Hematopoietic multipotent progenitor cell treated with erythropoietin and hydrocortisone succinate and interleukin-3 and kit ligand, for 17 days (in vitro differentiated cells): ENCODE measurements at places on chromosomes 6 and 20.

DNA sequence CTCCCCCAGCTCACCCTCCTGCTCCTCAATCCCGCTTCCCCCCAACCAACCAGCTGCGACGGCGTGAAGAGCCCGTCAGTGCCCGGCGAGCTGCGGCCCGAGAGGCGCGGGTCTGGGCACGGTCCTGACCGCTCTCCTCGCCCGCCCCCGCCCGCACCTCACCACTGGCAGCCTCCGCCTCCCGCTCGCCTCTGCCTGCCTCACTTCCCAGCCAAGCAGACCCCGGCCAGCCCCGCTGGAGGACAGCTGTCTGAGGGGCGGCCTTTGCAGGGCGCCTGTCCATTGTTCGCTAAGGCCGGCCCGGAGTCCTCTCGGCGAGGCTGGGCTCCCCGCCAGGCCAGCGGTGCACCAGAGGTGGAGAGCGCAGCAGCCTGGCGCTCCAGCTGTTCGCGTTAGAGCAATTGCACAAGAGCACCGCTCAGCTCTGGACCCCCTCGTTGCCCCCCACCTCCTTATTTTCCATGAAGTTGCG lies 1.3 kb downstream of the SOBP start:
- DNase-seq, result no peak

DNA sequence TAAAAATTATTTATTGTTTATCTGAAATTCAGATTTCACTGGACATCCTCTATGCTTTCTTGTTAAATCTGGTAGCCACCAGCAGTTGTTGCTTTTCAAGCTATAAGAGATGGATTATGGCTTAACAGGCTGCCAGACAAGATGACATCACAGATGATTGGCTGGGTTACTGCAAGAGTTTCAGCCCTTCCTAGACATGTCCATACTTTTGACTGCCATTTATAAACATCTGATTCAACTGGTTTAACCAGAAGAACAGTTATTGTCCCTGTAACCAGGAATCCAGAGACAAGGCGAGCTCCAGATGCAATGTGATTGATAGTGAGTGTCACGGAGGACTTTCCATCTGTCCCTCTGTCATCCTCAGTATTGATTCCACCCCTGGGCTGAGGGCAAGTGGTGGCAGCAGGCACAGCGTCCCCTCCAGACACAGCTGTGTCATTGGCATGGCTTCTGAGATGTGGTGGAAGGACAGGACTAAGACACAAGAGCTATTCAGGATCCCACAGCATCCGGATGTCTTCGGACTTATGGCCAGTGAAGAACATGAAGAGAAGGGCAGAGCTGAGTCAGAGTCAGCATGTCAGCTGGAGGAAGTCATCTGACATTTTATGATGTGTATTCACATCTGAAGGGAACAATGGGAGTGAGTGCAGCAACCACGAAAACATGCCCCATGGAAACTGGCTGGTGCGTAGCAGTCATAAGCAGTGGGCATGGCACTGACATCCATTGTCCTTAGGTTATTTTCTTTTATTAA lies 284.5 kb upstream of the CDYL start:
- DNase-seq, result no peak

DNA sequence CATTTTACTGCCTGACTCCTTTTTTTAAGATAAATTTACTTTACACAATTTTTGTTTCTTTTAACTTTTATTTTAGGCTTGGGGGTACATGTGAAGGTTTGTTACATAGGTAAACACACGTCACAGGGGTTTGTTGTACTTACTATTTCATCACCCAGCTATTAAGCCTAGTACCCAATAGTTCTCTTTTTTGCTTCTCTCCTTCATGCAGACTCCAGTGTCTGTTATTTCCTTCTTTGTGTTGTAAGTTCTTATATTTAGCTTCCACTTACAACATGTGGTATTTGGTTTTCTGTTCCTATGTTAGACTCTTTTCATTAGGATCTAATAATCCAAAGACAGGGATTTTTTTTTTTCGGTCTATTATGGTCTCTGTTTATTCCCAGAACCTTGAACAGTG lies 83.5 kb upstream of the CCN6 start:
- no peak for DNase-seq

DNA sequence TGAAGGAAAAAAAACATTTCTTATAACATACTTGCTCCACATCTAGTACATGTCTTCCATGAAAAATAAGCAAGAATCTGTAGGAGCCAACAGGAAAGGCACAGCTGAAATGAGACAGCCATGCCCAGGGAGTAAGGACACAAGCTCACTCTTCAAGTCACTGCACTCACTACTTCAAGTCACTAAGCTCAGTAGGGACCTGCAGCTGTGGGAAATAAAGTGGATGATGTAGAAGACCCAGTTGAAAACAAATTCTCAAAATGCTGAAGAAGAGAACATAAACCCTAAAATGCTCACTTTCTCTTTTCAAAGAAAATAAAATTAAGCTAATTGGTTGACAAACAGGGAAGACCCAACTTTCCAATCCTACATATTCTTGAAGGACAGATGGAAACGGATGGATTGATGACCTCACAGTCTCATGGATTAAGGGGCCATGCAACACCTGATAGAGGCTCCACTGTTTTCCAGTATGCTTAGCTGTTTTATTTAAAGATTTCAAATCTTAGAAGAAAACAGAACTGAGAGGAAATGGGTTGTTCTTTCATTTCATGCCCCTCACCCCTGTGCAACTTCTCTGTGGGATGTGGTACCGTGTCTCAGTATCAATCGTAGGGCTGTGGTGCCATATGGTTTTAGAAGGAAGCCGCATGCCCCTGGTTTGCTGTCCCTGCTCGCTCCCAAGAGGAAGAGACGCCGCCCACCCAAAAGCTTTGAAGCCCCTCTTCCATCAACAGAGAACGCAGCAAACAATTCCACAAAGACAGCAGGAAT lies 133.3 kb downstream of the WDR27 start:
- no peak for DNase-seq

DNA sequence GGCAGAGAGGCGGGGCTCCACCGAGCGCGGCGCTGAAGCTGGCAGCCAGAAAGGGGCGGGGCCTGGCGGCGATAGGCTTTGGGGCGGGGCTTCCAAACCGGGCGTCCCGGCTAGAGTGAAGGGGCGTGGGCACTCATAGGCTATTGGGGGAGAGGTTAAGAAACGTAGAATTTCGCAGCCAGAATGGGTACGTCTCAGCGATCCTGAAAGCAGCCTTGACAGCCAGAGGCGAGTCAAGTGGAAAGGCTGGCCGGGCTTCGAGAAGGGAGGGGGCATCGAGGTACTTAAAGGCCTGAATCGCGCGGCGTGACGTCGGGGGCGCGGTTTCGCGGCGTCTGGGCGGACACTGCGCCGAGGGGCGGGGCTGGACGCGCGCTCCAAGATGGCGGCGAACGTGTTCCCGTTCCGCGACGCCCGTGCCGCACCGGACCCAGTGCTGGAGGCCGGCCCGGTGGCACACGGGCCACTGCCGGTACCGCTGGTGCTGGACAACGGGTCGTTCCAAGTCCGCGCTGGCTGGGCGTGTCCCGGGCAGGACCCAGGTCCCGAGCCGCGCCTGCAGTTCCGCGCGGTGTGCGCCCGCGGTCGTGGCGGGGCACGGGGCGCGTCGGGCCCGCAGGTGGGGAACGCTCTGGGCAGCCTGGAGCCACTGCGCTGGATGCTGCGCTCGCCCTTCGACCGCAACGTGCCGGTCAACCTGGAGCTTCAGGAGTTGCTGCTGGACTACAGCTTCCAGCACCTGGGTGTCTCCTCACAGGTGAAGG lies at the start of gene ACTR5:
TSS of gene ACTR5 (plus strand) at position 364 of the 764 bp plus-strand sequence. CDS start at position 383, 19 bp downstream.
- peak; percentile 97 for DNase-seq

DNA sequence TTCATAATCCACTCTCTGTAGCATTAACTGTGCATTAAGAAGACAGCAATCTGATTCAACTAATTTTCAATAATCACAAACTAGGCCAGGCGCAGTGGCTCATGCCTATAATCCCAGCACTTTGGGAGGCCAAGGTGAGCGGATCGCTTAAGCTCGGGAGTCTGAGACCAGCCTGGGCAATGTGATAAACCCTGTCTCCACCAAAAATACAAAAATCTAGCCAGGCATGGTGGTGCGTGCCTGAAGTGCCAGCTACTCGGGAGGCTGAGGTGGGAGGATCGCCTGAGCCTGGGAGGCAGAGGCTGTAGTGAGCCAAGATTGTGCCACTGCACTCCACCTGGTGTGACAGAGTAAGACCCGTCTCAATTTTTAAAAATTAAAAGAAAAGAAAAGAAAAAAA lies 29.5 kb downstream of the SERPINB9 start:
- no peak for DNase-seq

GRCh38 chr6:36875250-36875633 lies 639 bp upstream of the PPIL1 start:
- no peak for DNase-seq

DNA sequence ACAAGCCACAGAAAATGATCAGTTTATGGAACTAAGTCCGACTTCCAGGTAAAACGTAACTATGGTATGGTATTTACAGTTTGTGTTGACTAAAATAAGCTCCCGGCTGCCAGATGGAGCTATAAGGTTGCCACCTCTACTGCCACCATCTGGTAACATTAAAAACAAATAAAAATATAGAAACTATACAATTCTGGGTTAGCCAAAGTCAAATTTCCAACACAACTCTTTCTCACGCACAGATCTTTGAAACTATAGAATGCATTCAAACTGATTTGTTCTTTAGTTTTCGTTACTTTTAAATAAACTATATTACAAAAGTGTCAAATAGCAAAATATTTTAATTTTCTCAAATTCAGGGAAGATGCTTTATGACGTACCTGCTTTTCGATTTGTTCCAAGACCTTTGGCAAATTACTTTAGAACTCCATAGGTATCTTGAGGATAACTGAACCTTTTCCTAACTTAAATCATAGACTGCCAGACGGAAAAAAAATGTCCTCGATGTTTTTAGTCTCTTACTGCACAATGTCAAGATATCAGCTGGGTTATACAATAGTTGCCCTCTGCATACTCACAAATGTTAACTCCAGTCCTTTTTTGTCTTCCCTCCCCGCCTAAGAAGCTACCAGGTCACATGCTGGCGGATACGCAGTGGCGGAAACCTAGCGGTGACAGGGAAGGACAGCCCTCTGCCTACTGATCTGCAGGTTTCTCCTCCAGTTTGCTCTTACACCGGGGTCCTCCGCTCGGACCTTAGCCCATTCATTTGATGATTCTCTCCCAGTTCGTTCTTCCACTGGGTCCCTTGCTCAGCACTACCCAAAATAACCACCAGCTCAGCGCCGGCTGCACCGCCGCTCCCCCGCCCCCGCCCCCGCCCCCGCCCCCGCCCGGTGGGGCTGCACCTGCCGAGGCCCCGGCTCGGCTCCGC lies 888 bp downstream of the SLC17A5 start:
- peak; percentile 72 for DNase-seq

- DNase-seq, result peak; percentile 70
Observed at GRCh38 chr20:10673842-10674683, at the start of gene JAG1. Gene JAG1, minus strand, starts transcription at chr20:10673999. Its CDS starts 469 bp downstream, at chr20:10673530.

- DNase-seq, result no peak
Observed at GRCh38 chr6:18211338-18211737, 53.0 kb downstream of the DEK start.

- DNase-seq, result no peak
Observed at GRCh38 chr6:169156793-169157147, 96.9 kb downstream of the THBS2 start.

- no peak for DNase-seq
Observed at GRCh38 chr20:31403886-31404285, 2.1 kb downstream of the DEFB121 start.

DNA sequence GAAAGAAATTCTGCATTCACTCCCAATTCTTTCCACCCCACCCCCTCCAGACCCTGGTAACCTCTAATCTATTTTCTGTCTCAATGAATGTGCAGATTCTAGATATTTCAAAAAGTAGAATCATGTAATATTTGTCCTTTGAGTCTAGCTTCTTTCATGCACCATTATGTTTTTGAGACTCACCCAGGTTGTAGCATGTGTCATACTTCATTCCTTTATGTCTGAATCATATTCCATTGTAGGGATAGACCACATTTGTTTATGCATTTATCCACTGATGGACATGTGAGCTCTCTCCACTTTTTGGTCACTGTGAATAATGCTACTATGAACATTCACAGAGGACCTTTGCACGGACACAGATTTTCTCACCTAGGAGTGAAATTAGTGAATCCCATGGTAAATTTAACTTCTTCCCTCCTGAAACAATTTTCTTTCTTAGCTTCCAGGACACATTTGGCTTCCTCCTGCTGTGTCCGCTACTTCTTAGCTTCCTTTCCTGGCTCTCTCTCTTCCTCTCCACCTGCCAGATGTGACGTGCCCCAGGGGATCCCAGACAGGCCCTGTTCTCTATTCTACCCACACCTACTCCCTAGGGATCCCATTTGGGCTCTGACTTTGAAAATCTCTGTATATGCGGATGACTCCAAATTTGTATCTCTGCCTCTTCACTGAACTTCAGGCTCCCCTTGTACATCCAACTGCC lies 24.1 kb upstream of the ARFGEF2 start:
- no peak for DNase-seq

DNA sequence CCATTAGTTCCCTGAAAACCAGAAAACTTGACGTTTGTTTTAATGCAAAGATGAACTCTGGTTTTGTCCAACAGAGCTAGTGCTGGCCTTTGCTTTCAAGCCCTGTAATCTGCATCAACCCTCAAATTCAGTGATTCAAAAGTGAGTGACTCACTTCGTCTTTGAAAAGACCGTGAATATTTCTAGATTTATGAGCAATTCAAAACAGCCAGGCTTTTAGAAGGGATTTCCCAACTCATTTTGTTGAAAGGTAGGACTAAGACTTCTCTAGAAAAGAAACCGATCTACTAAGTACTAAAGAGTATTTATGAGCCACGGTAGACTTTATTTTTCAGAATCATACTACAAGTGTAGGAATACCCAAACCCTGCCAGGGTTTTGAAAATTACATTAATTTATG lies 121.5 kb downstream of the UST start:
- no peak for DNase-seq

GRCh38 chr6:142359271-142359960 lies 57.6 kb downstream of the ADGRG6 start:
- no peak for DNase-seq

- no peak for DNase-seq
Observed at GRCh38 chr6:119182875-119183274, 104.4 kb upstream of the FAM184A start.
